ENCODE measurements at places on chromosomes 5 and 9. TPM values are rescaled to one million over a fixed set of nuclear protein-coding genes. Genes with fewer than 3 reads are reported as not detected.

The PCDH12 gene
- 17.0 TPM for total RNA-seq

The CTNNAL1 gene
- 69.4 TPM for total RNA-seq

The TMED7 gene
- 93.5 TPM for total RNA-seq

The OLFML2A gene
- total RNA-seq, result 39.5 TPM

The SIT1 gene
- 2.2 TPM for total RNA-seq

The WNK2 gene
- 0.35 TPM for total RNA-seq
